ENCODE measurements at places on chromosomes 3 and 15. TPM values are rescaled to one million over a fixed set of nuclear protein-coding genes. Genes with fewer than 3 reads are reported as not detected.

TRPM1 gene
- total RNA-seq, result not detected

- no peak overlapping the region for H3K27ac ChIP-seq
- no peak for DNase-seq
Measured at GRCh38 chr3:146709969-146710368, 104.8 kb upstream of the PLSCR5 start.

GRCh38 chr3:109098079-109098644 lies 19.8 kb downstream of the MORC1 start:
- no peaks in the 10 kb centered on the region for H3K27me3 ChIP-seq
- no peak overlapping the region for H3K4me3 ChIP-seq
- no peak overlapping the region for H3K27ac ChIP-seq
- no peaks in the 10 kb centered on the region for H3K36me3 ChIP-seq
- DNase-seq, result no peak
- no peaks in the 10 kb centered on the region for H3K4me1 ChIP-seq

DNA sequence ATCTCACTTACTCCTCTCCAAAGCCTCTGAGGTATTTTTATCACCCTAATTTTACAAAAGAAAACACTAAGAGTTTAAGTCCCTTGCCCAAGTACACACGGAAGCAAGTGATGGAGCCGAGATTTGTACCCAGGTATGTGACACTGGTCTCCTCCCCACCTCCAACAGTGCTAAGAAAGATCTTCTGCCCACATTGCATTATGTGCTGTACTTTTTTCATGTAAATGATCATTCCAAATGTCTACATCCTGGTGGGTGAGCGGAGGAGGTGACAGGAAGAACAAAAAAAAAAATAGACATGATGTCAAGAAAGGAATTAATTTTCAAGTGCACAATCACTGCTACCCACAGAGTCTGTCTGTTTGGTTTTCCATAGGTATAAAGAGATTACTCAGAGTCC lies 694.1 kb downstream of the FHIT start:
- no peak overlapping the region for H3K27ac ChIP-seq
- H3K4me3 ChIP-seq, result no peak overlapping the region
- H3K27me3 ChIP-seq, result no peaks in the 10 kb centered on the region
- no peaks in the 10 kb centered on the region for H3K36me3 ChIP-seq

DNA sequence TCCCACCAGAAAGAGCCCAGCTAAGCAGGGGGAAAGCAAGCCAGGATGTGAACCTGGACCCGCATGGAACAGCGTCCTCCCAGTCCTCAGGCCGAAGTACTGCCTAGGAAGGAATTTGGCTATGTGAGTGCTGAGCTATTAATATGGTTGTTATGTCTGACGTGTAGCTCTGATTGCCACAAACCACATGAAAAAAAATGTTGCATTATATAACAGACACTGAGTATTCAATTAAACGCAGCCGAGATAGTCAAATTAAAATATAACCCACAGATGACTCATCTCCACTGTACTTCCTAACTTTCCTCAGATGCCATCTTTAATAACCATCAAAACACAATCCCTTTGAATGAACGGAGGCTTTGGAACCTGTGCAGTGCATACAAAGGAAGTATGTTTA lies 111.1 kb downstream of the GABRB3 start:
- H3K4me3 ChIP-seq, result no peak overlapping the region
- no peak overlapping the region for H3K27ac ChIP-seq
- no peaks in the 10 kb centered on the region for H3K4me1 ChIP-seq
- no peaks in the 10 kb centered on the region for H3K36me3 ChIP-seq

DNA sequence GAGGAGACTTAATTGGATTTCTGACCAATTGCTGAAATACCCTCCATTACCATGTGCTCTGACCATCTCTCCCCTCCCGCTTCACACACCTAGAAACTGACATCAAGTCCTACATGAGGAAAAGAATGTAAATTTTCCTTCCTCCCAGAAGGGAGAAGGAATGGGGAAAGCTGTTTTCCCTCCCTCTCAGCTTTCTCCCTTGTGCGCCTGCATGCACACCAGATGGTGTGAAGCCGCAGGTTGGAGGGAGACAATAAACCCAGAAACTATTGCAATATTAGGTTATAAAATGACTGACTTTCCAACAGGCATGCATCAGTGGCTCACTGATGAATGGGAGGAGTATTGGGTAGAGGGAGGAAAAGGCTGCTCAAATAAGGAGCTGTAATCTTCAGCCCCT lies 50.9 kb downstream of the MB21D2 start:
- no peaks in the 10 kb centered on the region for H3K27me3 ChIP-seq
- no peak overlapping the region for H3K4me3 ChIP-seq
- peaks cover 22% of the 10 kb centered on the region for H3K4me1 ChIP-seq
- DNase-seq, result no peak

GRCh38 chr15:31740203-31740602 lies 290.1 kb upstream of the CHRNA7 start:
- H3K27me3 ChIP-seq, result no peaks in the 10 kb centered on the region
- H3K4me1 ChIP-seq, result no peaks in the 10 kb centered on the region
- no peak overlapping the region for H3K27ac ChIP-seq
- H3K36me3 ChIP-seq, result no peaks in the 10 kb centered on the region
- H3K4me3 ChIP-seq, result no peak overlapping the region

All from sigmoid colon (tissue), 7 donors.